Right renal pelvis (tissue), 4 donors: ENCODE measurements at places on chromosomes 2 and 18.
A peak's percentile ranks its signal among the peaks of the same experiment; 100 is the strongest.

DNA sequence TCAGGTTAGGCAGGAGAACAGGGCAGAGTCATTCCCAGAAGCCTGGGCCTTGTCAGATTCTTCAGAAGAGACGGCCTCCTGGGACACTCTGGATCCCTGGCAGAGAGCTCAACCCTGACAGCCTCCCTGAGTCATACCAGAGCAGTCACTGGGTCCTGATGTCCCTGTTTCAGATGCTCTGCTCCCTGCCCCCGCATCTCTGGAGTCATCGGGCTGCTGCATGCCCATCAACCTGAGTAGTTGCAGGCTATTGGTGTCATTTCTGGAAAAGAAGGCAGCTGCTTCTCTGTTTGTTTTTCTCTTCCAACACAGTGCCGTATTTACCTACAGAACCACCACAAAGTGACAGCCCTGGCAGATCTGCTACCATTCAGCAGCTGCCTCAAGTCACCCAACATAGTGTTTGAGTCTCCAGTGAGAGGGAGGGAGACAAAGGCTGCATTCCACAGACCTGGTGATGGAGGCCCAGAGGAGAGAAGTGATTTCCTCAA, 145.1 kb downstream of the B3GNT2 start:
- no peak for DNase-seq

DNA sequence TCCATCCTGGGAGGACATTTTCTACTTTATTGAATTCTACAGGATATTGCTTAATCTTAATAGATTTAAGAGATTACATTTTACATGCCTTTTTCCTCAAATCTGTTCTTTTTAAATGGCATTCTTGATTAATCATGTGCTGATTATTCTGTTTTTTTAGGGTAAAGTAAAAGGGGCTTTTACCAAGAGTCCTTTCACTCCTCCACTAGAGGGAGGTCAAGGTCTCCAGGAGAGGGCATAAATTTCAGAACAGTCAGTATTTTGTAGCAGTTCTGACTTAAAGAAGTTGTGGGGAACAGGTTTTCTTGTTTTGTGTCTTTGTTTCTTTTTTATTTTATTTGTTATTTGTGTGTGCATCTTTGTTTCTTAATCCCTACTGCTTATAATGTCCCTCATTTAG, 25.4 kb downstream of the WDR75 start:
- DNase-seq = peak; percentile 8

DNA sequence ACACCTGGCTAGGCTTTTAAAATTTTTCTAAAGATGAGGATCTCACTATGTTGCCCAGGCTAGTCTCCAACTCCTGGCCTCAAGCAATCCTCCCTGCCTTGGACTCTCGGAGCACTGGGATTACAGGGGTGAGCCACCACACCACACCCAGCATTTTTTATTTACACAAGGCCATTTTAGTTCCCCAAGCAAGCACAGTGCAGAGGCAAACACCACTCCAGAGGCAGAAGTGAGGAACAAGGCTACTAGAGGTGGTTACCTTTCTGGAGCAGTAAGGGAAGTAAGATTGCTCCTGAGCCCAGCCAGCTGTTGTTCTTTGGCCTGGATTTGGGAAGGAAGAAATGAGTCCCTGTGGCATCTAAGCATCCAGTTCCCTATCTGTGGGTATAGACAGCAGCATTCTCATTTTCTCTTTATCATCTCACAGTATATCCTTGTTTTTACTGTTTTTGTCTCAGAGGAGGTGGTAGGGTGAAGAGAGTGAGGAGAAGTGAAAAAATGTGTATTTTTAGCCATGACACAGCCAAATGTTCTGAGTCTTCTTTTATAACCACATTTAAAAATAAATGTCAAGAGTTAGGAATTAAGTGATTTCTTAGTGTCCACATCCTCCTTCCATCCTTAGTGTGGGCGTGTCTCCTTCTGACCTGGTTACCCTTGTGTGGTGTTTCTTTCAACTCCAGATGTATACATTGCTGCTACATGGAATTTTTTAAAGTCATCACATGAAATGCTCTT, 10.5 kb upstream of the TTC39C start:
- no peak for DNase-seq

- no peak for DNase-seq
Observed at GRCh38 chr2:127906206-127906926, 20.6 kb upstream of the AMMECR1L start.

- DNase-seq = peak; percentile 77
Observed at GRCh38 chr2:26401739-26402541, at the start of gene DRC1. DRC1 (plus strand) TSS chr2:26401920; CDS start chr2:26401990, 70 bp downstream.

GRCh38 chr2:66443979-66444861, 9.3 kb downstream of the MEIS1 start:
- DNase-seq = no peak

GRCh38 chr2:139427164-139427563, 647.0 kb upstream of the NXPH2 start:
- DNase-seq = no peak

GRCh38 chr2:107358362-107358761, 468.3 kb upstream of the RGPD4 start:
- no peak for DNase-seq

GRCh38 chr2:29278966-29279365, 163.8 kb downstream of the CLIP4 start:
- no peak for DNase-seq

DNA sequence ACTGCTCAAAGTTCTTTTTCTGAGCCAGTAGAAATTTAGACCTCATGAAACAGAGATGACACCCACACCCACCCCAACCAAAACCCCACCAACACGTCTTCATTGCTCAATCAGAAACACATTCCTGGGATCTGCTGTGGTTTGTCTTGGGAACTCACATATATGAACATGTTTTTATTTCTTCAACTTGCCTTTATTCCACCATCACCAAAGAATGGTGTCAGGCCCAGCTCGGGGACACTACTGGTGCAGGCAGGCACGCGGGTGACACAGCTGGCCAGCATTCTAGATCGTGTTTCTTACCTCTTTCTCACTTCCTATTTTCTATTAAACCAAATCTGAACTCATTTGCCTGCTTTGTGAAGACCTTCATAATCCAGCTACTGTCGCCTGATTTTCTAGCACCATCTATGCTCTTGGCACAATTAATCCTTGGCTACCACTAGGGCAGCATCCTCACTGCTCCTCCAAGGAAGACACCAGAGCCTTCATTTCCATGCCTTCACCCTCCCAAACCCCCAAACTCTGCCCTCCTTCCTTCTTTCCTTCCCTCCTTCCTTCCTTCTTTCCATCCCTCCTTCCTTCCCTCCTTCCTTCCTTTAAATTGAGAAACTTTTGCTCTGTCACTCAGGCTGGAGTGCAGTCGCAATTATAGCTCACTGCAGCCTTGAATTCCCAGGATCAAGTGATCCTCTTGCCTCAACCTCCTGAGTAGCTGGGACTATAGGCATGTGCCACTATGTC, 157.1 kb downstream of the BCL2 start:
- DNase-seq = no peak

GRCh38 chr18:80159713-80160636, 50.9 kb downstream of the ADNP2 start:
- DNase-seq = no peak

DNA sequence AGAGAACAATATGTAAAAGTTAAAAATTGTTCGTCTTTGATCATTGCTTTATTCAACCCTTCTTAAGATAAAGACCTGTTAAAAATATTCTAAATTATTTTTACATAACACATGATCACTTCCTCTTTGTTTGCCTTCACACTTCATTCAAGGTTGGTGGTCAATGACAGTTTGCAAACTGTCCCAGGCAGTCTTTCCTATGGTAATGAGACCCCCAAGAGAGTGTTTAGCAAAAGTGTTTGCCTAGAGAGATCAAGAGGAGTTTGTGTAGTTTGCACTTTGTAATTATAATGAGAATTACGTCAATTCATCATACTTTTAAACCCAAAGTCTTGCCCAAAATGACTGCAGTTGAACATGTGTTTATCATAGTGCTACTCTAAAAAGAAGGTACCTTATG, 77.2 kb upstream of the ABCA12 start:
- DNase-seq = no peak

DNA sequence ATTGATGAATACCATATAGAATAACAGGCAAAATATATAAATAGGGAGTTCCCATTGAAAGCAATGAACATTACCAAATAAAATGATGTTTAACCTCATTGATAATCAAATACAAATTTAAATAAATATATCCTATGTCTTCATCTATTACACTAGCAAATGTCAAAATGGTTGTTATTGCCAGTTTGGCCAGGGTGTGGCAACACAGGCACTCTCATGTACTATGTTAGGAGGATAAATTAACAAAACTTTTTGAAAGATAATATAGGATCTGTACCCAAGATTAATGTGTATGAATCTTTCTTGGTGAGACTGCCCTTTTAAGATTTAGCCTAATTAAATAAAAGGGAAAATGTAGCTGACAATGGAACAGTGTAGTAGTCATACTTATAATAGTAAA, 659.3 kb downstream of the ERBB4 start:
- DNase-seq = no peak

DNA sequence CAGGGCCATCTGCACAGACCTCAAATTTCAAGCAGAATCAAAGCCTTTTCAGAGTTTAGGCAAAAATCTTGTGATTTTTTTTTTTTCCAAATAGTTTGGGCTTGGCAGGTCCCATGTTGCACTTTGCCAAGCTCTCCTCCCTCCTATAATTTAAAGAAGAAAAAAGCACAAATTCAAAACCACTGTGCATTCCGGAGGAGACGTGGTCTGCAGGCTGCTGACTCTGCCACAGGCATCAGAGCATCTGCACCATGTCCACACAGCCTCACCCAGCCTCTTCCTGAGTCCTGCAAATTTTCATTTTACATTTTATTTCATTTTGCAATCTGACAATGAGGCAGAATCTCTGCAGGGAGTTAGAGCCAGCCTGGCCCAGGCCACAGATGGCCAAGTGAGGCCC, 15.7 kb upstream of the GPC1 start:
- no peak for DNase-seq

DNA sequence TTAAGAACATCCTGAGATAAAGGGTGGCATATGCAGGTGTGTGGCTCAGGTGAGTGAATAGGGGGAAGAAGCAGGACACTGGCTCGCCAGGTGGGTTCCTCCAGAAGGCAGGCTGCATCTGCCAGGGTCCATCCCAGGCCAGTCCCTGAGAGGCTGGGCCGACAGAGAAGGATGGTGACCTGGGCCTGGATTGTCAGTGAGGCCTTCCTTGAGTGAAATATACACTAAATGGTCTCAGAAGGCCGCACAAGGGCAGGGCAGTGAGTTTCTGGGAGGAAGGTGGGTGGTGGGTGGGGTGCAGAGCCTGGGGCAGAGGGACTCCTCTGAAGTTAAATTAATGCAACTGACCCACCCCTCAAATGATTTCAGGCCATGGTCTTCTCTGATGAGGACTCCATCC, 182.1 kb downstream of the ANKRD30B start:
- no peak for DNase-seq

- DNase-seq = no peak
Observed at GRCh38 chr18:47758000-47758399, 172.5 kb downstream of the SMAD2 start.

GRCh38 chr2:225771701-225772100, 372.2 kb downstream of the NYAP2 start:
- DNase-seq = no peak

- DNase-seq = no peak
Observed at GRCh38 chr18:48575658-48576456, 37.0 kb downstream of the CTIF start.

DNA sequence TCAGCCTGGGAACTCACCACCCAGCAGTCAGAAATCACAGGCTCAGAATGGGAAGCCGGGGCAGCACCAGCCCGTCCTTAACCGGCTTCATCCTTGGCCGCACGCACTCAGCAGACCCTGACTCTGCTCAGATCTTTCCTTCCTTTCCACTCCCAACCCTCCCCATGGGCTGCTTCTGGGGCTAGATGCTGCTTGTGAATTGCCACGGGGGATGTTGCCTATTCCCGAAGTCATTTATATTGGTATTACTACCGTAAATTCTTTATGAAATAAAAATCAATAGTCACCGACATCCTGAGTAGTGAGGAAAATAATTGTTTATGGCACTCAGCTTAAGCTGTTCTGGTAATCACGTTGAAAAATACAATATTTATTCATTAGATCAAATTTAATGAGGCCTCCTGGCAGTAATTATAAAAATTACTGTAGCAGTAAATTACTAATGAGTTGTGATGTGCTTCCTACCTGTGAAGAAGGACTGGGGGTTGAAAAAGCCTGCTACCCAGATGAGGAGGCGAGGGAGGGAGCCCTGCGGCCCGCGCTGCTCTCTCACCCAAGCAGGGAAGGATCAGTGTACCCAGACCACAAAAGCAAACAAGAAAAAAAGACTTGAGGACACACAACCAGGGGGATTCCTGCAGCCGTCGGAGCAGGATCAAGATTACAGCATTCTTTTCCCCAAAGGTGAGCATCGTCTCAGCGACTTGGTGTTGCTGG, 31.5 kb downstream of the CDCA7 start:
- DNase-seq = no peak

DNA sequence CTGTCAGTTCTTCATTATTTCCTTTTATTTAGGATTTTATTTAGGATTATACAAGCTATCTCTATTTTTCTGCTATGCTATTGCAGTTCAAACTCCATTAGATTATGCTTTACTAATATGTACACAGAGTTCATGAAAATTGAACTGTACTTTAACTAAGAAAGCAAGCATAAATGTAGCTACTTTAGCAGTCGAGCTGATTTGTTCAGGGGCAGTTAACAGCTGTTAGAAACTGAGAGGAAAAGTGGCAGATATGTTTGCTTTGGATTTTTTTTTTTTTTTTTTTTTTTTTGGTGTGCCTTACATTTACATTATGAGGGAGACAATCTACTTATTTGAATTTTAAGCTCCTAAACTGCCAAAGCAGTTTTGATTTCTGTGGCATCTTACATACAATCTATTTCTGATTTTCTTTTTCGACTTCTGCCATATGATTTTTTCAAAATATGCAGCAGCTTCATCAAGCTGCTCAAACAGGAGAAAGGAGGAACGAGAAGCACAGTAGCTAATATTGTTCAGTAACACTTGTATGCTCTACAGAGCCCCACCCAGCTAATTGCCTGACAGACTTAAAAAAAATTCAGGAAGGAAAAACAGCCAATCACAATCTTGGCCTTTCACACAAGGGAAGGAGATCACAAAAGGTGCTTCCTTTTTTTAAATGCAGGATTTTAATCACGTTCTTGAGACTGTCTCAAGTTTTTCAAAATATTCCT, 233.4 kb upstream of the SIX3 start:
- DNase-seq = no peak

DNA sequence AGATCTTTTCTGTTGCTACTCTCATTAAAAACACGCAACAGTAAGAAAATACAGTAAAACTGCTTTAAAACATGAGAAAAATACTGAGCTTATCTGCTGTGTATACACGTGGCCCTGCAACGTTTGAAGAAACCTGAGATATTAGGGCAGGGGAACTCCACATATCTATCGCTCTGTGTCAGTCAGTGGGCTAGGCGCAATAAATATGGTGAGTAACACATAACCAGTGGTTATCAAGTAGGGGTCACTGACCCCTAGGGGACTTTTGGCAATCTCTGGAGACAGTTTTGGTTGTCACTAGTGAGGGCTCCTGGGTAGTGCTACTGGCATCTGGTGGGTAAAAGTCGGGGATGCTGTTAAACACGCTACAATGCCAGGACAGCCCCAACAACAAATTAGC, 14.9 kb downstream of the STAT1 start:
- no peak for DNase-seq

- no peak for DNase-seq
Observed at GRCh38 chr2:239692362-239692851, 291.6 kb upstream of the HDAC4 start.
